Activated T-helper 1 cell treated with anti-CD3 and anti-CD28 coated beads, Interleukin-2, amount 50 U/mL, for 16 hours (primary cell): ENCODE measurements at places on chromosomes 11 and 22.

- no peak for DNase-seq
These were observed 9.6 kb upstream of the HTATIP2 start for GRCh38 chr11:20353829-20354434.

GRCh38 chr11:114256967-114257286 is 39.3 kb upstream of the NNMT start:
- DNase-seq = no peak

DNA sequence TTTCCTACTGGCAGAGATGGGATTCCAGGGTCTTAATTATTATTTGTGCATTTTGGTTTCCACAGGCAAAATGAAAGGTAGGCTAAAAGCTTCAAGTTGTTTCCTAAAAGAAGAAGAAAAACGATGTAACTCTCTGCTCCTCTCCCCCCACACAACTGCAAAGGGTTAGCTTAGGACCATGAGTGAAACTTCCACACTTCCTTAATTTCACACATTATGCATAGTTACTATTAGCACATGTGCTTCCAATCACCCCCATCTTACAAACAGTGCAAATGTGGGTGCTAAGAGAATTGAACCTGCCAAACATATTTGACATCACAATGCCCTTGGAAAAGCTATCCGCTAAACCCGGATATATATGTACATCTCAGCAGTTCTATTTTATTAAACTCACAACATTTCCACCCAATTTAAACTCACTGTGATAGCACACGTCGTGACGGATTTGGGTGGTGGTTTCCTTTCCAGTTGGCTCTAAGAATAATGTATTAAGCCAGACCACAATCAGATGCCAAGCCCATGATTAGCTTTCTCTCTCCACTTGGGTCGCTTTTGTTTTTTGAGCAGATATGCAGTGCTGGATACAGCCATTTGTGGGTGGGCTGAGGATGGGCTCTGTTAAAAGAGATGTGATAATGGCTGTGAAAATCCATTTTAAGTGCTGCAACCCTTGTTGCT is 245.0 kb upstream of the POU2AF2 start:
- no peak for DNase-seq

DNA sequence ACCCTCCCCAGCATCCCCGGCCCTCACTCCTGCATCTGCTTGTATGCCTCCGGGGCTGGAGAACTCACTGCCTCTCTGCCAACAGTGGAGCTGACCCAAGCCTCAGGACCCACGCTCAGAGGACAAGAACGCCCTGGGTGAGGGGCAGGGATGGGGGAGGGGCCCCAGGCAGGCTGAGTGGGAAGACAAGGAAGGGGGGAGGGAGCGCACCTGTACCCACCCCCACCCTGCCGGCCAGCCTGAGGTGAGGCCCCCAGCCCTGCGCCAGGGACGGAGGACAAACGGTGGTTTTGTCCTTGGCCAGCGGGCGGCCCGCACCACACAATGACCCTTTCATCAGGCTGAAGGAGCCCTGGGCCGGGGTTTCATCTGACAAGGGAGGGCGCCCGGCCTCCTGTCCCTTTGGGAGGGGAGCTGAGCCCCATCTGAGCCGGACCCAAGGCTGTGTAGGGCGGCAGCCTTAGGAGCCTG is 10.0 kb downstream of the WNT7B start:
- DNase-seq = no peak

DNA sequence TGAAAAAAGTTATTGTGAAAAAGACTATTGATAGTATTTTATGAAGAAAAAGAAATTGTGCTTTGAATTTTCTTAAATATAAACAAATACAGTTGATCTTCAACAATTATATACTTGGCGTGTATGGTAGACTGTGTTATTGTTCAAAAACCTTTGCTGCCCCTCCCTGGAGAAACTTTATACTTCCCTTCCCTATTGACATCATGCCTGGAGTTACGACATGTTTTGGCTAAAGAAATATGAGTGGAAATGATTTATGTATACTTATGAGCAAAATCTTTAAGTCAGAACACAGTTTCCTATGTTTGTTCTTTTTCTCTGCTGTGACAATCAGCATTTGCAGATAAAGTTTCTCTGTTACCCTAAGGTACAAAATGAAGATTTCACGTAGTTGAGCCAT is 243.8 kb downstream of the TMEM135 start:
- DNase-seq = no peak

DNA sequence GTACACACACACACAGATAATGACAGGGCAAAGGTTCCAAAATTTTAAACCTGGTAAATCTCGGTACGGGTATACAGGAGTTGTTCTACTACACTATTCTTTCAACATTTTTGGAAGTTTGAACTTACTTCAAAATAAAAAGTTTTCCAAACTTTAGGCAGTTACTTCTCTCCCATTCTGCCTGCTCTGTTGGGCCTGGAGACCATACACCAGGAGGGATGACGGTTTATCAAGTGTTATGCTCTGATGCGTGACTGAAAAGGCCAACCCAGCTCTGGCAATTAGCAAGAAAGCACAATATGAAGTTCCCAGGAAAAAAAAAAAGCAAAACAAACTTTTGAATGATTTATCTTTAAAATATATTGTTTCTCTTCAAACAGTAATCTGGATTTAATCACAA is 969 bp downstream of the SERPIND1 start:
- no peak for DNase-seq

DNA sequence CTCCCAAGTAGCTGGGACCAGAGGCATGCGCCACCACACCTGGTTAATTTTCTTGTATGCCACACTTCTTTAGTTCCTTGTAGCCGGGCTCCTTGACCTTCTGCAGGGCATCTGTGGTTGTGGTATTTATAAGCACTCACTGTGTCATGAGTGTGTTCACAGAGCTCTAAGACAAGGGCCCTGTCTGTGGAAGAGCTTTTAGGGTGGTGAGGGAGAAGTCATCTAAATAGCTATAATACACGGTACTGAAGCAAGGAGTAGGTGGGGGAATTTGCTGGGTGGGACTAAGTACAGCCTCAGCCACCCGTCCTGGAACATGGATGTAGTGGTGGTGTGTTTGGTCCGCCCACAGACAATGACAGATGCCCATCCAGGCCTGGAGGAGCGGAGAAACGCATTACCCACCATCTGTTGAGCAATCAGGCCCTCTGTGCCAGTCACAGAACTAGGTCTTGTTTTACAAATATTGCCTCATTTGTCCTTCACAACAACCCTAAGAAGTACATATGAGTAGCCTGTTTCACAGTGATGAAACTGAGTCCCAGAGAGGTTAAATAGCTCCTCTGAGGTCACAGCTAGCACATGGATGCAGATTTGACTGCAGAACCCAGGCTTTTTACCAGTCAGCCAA is 10.1 kb downstream of the ACO2 start:
- no peak for DNase-seq

GRCh38 chr11:16184588-16184987 is 171.8 kb downstream of the SOX6 start:
- no peak for DNase-seq

DNA sequence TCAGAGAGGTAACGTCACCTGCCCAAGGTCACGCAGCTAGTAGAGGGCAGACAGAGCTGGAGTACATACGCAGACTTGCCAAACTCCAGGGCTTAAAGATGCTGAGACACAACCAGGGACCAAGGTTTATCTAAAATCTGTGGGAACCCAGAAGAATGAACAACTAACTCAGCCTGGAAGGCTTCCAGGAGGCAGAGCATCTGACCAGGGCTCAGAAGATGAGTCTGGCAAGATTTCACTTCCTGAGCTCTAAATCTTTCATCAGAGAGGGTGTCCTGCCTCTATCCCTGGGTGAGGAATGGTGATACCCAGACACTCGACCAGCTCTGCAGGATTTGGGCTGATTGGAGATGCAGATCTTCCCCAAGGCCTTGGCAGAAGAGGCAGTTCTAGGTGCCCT is 9.1 kb downstream of the GAL3ST1 start:
- no peak for DNase-seq

GRCh38 chr11:31107649-31108048 is 261.9 kb downstream of the DCDC1 start:
- DNase-seq = no peak

GRCh38 chr11:67033661-67034166 is 10.8 kb downstream of the SYT12 start:
- DNase-seq = no peak

DNA sequence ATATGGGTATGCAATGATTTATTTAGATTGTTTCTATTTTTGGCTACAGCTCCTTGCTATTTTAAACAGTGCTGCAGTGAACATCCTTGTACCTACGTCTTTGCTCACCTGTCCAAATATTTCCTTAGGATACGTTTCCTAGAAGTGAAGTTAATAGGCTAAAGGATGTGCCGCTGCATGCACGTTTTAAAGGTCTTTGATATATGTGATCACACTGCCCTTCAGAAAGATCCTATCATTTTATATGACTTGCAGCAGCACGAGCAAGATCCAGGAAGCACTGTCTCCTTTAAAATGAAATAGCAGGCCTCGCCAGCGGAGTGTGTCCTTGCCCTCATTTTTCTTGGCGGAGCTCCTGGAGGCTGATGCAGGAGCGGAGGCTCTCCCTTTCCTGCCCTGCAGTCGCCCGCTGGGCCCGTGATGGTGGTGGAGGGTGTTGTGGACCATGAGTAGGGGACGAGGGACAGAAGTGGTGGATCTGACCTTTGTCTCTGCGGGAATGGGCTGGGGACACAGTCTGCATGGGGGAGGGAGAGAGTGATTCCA is 19.4 kb downstream of the RPS6KA4 start:
- no peak for DNase-seq

GRCh38 chr11:17602105-17603001 is 55.3 kb downstream of the OTOG start:
- no peak for DNase-seq

GRCh38 chr22:43038325-43038724 is 23.4 kb upstream of the PACSIN2 start:
- DNase-seq = no peak

GRCh38 chr11:116782728-116783127 is 5.1 kb downstream of the ZPR1 start:
- DNase-seq = no peak

DNA sequence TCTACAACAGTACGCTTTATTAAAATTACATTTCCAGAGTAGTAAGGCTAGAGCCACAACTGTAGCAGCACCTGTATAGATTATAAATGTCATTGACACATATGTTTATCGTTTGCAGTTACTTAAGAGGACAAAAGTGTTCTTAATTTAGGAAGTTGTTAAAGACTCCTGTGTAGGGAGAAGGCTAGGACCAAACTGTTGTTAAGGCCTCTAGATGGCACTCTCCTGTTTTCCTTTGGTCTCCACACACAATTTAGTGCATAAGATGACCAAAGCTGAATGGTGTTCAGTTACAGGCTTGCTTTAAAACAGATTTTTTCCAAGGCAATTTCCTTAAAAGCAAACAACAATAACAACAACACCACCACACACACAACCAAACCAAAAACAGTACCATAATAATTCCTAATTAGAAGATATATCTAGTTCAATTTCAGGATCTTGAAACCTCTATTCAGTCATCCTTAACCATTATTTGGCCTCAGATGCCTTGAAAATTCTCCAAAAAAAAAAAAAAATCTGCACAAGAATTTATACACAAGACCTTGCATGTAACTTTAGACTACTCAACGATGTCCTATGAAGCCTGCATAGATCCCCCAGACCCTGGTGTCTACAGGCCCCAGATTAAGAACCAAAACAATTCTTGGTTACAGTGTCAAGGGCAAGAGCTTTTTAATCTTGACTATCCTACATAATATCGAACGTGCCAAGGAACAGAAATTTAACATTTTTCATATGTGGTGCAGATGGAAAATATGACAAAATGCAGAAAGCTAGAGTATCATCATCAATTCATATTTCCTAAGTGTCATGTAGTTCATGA is 42.6 kb upstream of the APOA1 start:
- DNase-seq = no peak

DNA sequence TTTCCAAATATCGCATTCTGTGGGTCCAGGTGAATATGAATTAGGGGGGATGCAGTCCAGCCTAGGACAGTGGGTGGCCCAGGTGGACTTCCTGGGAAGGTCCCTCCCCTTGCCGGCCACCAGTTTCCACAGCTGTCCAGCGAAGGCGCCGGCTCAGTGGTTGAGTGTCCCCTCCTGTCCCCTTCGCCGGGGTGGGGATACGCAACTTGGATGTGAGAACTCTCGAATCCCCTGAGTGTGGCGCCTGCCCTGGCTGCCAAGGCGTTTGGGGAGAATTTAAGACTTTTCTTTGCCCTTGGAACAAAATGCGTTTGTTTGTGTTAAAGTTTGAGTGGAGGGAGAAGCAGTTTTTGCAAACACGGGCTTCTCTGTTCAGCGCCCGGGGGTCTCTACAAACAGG is 123.7 kb downstream of the KCNQ1OT1 start:
- no peak for DNase-seq

DNA sequence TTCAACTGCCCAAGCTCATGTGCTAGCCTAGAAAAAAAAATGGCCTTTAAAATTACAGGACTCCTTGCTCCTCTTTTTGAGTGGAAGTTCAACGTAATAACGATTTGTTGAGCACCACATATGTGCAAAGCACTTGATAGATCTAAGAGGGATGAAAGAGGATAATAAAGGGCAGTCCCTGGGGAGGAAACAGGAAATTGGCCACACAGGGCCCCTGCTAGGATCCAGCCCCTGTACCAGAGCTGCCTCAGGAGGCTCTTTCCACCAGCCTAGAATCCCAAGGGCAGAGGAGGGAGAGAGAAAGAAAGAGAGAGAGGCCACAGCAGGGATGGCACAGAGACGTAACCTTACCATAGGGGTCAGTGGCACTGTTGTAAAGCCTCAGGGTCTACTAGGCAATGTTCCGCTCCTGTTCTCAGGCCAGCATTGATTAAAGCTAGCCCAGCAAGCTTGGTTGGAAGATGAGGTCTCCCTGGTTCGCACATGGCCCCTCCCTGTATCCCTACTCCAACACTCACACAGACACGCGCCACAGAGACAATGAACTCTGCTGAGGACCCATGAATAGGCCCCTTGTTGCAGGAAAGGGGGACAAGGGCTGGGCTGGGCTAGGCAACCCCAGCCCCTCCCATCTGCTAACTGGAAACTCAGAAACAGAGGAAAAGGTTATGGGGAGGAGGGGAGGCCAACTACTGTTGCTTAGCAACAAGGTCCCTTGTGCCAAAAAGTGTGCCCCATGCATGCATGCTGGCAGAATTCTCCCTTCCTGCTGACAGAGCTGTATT is at the start of gene TMPRSS5:
TMPRSS5 (minus strand) TSS at position 438 of the 785 bp plus-strand sequence; CDS start at position 354, 84 bp downstream.
- DNase-seq = no peak

DNA sequence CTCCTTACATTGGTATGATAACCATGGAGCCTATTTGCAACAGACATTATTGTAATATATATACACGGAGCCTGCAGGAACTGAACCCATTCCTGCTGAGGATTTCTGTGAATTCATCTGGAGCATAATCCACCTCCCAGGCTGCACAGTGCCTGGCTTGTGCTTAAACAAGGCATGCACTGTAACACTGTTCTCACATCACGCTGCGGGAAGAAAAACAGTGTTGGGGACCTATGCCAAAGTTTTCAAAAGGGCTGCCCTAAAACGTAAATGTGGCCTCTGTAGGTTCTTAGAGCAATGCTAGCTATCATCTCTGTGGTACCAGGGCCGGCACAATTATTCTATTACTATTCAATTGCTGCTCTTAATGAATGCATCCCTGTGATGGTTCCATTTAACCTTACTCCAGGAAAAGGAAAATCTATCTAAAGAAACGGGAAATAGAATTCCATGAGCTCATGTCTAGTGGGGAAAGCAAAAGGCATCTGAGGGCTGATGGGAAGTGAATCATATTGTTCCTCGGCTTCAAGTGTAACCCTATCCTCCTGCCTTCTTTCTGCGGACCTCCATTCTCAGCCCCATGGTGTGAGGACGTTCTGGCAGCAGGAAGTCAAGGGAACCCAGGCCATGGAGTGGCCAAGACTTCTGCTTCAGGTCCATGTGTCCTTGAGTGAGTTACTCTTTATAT is 525.5 kb downstream of the SOX6 start:
- no peak for DNase-seq

- no peak for DNase-seq
These were observed at the start of gene PHLDB1 for GRCh38 chr11:118607401-118608359. TSS of gene PHLDB1 (plus strand) at chr11:118607615. CDS start at chr11:118613837, 6,222 bp downstream.

GRCh38 chr11:131430473-131431208 is 60.2 kb downstream of the NTM start:
- no peak for DNase-seq
